GM12891 (cell line): ENCODE measurements at places on chromosomes 12 and 14.

GRCh38 chr12:130932061-130932930 lies 21.4 kb upstream of the ADGRD1 start:
- DNase-seq, result no peak

GRCh38 chr12:48881686-48882314 lies 16.1 kb upstream of the RND1 start:
- DNase-seq, result no peak

DNA sequence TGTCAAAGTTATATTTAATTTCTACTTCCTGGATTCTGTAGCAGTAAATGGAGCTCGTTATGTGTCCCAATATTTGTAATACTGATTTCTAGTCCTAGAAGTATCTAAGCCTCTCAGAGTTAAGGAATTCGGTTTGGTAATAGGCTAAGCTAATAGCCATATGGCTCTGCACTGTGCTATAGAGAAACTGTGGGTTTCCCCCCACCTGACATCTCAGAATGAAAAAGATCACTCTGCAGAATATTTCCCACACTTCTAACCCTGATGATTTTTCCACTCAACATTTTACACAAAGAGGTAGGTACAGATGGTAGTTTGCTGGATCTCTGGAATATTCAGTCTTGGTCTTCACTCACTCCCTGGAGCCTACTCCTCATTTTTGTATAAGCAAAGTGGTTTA lies 71.2 kb downstream of the BORCS5 start:
- no peak for DNase-seq

DNA sequence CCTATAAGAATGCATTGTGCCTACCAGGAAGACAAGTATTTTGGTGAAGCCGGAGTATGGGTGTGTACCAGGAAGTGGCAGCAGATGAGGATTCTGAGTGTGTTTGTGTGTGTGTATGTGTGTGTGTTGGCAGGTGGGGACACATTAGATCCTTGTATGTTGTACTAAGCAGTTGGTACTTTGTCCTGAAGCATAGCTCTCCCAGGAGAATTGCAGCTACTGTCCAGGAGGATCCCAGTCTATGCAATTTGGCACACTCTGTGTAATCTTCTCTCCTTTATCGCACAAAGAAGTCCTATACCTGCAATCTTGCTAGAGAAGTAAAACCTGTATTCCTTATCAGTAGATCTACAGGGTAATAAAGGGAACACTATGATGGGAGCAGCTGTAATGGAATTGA lies 276.5 kb downstream of the PAWR start:
- no peak for DNase-seq

DNA sequence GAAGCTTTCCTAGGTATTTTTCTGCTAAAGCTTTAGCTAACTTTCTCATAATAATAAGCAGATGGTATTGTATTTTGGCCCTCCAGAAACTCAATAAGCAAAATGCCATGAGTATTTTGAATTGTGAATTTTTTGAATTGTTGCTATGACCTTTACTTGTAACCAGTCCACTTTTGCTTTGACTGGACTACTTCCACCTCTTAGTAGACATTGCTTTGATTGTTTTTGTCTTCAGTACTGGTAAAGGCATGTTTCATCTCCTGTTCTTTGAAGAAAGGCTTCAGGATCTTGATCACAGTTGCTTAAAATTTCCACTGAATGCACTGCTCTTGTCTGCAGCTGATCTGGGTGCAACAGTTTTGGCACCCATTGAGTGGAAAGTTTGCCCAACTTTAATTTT lies 102.3 kb downstream of the TRMT5 start:
- DNase-seq, result no peak

DNA sequence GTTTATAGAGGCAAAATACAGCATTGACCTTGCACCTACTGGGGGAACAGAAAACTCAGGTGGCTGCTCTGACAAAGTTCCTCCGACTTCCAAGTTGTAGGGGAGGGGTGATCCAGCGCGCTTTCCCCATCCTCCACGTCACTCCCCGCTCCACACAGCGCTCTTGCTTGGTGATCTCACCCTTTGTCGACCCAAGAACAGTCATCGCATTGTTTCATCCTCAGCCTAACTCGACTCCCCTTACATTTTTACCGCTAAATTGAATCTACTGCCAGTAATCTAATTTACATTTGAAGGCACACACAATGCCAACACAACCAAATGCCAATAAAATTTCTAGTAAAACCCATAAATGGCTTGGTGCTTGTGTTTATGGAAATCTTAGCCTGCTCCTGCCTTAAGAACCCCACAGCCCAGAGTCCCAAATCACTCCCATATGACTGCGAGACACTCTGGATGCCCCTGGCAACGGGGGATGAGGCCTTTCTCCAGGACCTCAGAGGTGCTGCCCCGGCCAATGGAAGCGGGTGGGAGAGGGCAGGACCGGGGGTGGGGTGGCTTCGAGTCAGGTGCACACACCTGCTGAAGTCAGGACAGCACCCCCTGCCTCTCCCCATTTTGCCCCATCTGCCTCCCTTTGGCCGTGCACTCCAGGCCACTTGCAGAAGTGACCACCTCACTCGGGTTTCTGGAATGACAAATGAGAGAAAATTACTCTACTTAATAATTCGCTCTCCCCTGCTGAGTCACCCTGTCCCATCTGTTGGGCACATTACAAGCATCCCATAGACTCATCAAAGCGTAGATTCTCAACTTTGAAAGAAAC lies 98.2 kb upstream of the GSC start:
- DNase-seq, result no peak

GRCh38 chr12:122124370-122124769 lies 45.8 kb downstream of the MLXIP start:
- DNase-seq, result no peak
